HFFc6 (cell line): ENCODE measurements at places on chromosomes 12 and 14.

DNA sequence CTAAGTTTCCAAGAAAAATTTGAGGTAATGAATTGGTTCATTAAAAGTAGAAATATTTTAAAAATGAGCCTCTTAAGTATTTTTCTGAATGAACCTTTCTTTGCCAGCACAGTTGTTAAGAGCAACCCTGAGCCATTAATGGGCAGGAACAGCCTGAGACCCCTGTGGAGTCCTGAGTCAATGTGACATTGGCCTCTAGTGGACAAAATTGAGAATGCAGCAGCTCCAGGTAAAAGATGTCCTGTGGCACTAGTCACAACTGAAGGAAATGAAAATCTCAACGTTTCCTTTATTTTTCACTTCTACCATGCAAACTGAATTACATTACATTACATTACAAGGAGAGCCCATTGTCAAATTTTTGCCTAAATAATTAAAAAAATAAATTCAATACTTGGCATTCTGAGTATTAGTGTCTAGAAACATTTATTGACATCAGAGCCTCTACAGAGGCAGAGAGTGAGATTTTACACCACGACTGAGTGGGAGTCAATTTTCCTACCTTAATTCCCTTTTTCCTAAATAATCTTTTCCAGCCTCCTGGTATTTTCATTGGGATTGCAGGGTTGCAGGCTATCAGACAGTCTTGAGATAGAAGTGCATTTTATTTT, 135.7 kb downstream of the PPM1H start:
- peak; percentile 38 for DNase-seq

DNA sequence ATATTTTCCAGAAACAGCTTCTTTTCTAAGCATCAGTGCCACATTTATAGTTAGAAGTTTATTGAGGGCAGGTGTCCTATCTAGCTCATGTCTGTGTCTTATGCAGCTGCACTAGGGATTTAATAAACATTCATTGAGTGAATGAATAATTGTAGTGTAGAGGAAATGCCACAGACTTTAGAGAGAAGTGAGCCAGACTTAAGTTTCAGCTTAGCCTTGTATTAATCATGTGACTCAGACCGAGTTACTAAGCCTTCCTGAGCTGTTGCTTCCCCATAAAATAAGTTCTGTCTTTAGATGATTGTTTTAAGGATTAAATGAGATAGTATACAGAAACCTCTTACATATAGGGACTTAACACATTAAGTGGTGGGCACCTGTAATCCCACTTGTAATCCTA, 236.1 kb upstream of the DDHD1 start:
- DNase-seq: peak; percentile 32

DNA sequence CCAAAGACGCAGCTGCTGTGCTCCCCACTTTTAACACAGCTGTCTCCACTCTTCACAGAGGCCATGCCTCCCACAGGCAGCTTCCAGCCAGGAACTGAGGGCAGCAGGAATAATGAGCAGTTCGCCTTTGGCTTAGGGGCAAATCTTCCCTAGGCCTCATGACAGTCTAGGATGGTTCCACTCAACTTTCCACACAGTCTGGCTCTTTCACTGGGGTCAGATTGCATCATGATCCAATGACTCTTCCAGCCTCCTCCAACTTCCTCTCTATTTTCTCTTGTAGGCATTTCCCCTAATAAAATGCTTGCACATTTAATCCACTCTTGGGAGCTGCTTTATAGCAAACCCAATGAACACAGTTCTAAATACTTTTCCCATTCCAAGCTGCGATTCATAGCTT, 271.6 kb upstream of the ATP2B1 start:
- peak; percentile 47 for DNase-seq

- no peak for DNase-seq
These were observed 58.9 kb downstream of the GPR65 start for GRCh38 chr14:88063811-88064210.

- DNase-seq: peak; percentile 24
These were observed 14.0 kb downstream of the TAMALIN start for GRCh38 chr12:52020539-52021336.

GRCh38 chr12:41888285-41888684, 256.4 kb downstream of the GXYLT1 start:
- no peak for DNase-seq

DNA sequence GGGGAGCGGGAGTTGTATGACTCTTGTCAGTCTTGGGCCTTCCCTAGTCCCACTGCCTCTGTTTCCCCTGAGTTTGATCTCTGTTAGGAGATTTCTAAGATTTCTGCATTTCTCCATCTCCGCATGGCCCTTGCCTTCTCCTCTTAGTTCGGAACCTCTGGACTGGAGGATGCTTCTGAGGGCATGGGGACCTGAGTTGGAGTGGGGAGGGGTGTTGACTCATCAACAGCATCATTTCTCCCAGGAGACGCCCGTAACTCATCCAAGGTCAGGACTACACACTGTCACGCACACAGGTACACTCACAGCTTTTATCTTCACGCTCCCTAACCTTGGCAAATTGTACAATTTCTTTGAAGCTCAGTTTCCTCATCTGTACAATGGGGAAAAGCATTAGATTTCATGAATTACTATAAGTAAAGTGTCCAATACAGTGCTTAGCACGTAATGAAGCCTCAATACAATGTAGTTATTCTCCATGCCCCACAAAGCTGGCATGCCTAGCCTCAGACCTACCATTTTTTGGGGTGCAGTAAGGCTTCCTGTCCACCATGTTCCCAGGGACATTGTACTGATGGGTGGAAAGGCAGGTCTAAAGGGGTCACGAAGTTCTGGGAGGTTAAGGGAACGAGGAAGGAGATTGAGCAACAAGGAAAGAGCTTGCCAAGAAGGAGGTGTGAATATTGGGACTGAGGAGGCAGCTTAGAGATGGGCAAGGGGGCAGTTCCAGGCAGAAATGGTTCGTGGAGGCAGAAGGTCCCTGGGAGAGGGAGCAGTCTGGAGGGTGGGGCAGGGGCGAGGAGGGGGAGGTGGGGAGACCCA, 600 bp upstream of the LAG3 start:
- DNase-seq: no peak

- no peak for DNase-seq
These were observed 15.8 kb upstream of the PPP4R4 start for GRCh38 chr14:94158239-94158883.

GRCh38 chr14:23661542-23661941, 25.4 kb downstream of the DHRS2 start:
- DNase-seq: no peak

DNA sequence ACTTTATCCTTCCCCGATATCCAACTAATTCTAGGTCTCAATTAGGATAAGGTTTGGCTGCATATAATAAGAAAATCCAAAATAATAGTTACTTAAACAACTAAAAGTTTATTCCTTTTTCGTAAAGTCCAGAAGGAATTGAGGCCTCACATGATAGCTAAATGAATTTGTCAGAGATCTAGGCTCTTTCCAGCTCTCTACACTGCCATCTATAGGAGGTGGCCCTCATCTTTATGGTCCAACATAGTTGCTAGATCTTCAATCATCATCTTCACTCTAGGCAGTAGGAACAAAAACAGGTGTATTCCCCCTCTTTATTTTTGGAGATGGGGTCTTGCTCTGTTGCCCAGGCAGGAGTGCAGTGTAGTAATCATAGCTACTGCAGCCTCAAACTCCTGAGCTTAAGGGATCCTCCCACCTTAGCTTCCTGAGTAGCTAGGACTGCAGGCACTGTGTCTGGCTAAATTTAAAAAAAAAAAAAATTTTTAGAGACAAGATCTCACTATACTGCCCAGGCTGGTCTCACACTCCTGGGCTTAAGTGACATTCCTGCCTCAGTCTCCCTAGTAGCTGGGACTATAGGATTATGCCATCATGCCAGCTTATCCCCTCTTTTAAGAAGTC, 46.5 kb upstream of the SAV1 start:
- DNase-seq: peak; percentile 45

DNA sequence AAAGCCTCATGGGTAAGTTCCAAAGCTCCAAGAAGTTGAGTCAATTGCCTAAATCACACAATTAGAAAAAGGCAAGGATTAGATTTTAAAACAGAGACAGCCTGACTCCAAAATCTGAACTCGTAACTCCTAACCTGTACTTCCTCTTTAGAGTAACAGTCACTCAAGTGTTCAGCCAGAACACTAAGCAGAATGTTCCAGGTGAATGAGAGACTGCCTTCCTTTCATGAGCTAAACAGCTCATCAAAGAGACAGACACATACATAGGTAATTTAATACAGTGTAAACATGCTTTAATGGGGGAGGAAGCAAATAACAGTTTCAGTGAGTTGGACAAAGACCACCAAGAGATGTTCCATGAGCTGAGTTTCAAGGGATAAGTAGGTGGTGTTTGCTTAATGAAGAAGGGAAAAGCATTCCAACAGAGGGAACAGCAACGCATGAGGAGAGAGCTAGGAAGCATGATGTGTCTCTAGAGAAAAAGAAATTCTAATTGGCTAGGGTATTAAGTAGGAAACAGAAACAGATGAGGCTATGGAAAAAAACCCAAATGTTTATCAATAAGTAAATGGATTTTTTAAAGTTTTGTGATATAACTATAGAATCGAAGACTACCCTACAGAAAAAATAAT, 403.9 kb downstream of the MED13L start:
- DNase-seq: no peak

- DNase-seq: no peak
These were observed 14.2 kb downstream of the GZMH start for GRCh38 chr14:24595073-24595808.
